ENCODE measurements at places on chromosomes 12 and 14. TPM values are rescaled to one million over a fixed set of nuclear protein-coding genes. Genes with fewer than 3 reads are reported as not detected.

The AMDHD1 gene
- 0.96 TPM for total RNA-seq

The IGF1 gene
- total RNA-seq: 73.5 TPM

- no peak for DNase-seq
These were observed 118.8 kb downstream of the DPF3 start for GRCh38 chr14:72774894-72775620.

DNA sequence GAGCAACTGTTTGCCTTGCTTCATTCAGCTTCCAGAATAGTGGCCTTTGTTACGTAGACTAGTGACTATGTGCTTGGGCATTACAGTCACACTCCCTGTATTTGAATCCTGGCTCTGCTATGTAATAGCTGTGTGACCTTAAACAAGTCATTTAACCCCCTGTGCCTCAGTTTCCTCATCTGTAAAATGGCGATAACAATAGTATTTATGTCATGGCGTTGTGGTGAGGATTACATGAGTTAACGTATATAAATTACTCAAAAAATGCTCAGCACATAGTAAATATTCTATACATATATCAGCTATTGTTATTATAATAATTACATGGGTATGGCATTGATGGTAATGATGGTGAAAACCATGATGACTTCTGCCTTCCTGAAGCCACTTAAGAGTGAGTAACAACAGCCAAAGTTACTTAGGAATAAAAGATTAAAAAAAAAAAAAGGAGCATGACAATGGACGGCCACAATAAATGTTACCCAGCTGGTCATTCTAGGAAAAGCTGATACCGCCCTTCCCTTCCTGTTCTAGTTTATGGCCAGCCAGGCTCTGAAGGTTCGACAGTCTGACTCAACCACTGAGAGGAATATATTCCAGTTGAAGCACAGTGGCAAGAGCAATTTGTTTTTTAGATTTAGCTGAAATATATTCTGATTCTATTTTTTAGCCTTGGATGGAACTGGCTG, 9.9 kb upstream of the ADIPOR2 start:
- DNase-seq: no peak

DNA sequence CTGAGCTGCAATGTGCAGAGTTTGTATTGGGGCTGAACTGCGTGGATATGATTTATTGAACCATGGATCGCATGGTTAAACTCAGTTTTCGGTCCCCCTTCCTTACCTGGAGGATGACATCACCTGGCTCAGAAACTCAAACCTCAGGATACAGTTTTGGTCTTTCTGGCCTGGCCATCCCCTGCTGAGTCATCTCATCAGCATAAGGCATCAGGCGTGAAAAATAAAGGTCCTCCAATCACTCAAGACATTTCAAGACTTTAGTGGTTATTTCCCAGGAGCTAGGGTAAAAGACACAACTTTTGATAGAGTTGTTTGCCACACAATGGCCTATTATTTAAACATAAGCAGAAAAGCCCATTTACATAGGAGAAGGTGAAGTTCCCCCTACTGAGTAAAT, 631.1 kb upstream of the TMEM132C start:
- DNase-seq: no peak

DNA sequence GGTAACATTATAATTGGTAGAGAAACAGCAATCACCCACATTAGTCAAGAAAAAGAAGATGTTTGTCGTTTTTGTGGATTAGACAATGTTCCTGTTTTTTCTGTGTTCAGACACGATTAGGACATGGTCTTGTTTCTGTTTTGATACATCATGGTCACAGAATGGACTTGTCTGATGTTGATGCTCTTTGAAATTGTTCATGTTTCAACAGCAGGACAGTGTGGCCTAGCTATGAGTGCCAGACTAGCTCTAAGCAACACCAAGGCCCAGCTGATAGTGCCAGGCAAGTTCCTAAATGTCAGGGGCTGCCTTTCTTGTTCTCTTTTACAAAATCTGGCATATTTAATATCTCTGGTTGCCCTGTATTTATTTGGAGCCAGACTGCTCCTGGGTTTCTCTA, 40.9 kb upstream of the TOMM20L start:
- no peak for DNase-seq

DNA sequence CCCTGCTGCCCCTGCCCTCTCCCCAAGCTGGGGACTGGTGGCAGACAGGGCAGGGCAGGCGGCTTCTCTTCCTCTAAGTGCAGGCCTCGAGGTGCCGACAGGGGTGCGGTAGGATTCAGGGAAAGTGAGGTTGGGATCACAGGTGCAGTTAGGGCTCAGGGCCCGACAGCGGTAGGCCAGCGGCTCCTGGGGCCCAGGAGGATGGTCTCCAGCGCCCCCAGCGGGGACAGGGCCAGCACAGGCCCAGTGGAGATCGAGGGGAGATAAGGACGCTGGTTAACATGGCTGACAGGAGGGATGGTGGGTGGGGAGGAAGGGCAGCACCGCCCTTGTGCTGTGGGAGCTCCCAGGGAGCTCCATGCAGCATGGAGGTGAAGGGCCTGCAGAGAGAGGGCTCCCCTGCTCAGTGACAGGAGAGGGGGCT, 935 bp upstream of the CRIP1 start:
- no peak for DNase-seq

Data from ascending aorta (tissue), 2 donors.